Upper lobe of right lung (tissue), 1 donor: ENCODE measurements at places on chromosomes 3 and 15. TPM values are rescaled to one million over a fixed set of nuclear protein-coding genes. Genes with fewer than 3 reads are reported as not detected.

BNC1 gene
- total RNA-seq = 3.1 TPM

NEK10 gene
- total RNA-seq = 0.49 TPM

DNA sequence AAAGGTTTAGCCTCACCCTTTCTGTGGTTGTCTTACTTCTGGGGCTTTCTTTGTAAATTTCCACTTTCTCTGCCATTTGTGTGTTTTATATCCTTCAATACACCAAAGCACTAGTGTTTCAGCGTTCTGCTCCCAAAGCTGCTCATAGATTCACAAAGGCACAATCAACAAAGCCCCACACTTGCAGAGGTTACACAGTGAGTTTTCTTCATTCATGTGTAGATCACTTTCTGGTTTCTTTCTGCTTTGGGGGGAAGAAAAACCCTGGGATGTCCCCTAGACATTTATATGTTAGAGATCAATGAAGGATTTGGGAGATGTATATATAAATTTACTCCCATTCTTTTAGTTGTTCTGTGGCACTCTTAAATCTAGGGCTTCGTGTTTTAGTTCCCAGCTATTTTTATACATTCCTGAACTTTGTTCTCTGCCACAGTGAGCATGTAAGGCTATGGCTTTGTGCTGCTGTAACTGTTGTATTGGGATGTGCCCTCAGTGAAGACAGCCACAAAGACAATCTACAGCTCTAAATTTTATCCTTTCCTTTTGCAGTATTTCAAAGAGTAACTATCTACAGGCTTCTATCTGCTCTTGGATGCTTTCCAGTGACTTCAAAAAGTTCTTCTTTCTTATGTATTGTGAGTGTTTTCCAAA, 636.5 kb downstream of the ZBBX start:
- no peak for DNase-seq

DNA sequence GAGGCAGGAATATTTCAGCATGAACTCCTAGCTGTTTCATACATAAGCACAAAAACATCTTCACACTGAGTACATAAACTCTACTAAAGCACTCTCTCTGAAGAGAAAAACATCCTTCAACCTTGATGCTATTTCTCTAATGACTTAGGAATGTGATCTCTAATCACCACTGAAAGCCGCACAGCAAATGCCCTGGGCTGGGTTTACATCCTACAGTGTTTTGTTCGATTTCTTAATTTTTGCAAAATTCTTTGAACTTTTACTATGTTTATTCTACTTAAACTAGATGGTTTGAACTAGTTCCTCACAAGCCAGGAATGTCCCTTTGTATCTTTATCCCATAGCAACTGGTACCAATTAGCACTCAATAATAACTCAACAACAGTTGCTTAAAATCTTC, 130.9 kb upstream of the ABI3BP start:
- DNase-seq = no peak
